D721Med (cell line): ENCODE measurements at places on chromosomes 12 and 14.

- no peak for DNase-seq
These were observed 339.7 kb downstream of the NUAK1 start for GRCh38 chr12:105799103-105799502.

GRCh38 chr12:3205742-3206519 lies 128.8 kb downstream of the TSPAN9 start:
- no peak for DNase-seq

- no peak for DNase-seq
These were observed 356.5 kb upstream of the ATP2B1 start for GRCh38 chr12:90064852-90065801.

- no peak for DNase-seq
These were observed 80.2 kb upstream of the NUDT4 start for GRCh38 chr12:93297536-93297935.

- DNase-seq, result no peak
These were observed 33.0 kb downstream of the E2F7 start for GRCh38 chr12:77032406-77032805.
